ENCODE measurements at places on chromosomes 1 and 21.

DNA sequence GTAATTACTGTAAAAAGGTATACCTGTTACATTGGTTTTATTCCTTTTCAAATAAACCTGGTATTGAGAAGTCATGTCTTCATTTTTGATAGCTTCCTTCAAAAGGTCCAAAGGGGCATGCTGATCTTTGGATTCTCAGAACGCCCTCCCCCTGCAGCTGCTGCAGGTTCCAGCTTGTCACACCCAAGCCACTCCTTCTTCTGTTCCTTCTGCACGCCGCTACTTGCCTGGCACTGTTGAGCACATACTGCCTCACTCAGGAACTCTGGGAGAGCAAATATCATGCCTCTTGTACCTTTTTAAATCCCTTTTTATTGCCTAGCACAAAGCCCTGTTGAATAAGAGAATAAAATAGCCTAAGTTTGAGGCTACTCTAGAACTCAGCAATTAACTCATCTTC lies 136.9 kb downstream of the BARHL2 start:
- DNase-seq: no peak

DNA sequence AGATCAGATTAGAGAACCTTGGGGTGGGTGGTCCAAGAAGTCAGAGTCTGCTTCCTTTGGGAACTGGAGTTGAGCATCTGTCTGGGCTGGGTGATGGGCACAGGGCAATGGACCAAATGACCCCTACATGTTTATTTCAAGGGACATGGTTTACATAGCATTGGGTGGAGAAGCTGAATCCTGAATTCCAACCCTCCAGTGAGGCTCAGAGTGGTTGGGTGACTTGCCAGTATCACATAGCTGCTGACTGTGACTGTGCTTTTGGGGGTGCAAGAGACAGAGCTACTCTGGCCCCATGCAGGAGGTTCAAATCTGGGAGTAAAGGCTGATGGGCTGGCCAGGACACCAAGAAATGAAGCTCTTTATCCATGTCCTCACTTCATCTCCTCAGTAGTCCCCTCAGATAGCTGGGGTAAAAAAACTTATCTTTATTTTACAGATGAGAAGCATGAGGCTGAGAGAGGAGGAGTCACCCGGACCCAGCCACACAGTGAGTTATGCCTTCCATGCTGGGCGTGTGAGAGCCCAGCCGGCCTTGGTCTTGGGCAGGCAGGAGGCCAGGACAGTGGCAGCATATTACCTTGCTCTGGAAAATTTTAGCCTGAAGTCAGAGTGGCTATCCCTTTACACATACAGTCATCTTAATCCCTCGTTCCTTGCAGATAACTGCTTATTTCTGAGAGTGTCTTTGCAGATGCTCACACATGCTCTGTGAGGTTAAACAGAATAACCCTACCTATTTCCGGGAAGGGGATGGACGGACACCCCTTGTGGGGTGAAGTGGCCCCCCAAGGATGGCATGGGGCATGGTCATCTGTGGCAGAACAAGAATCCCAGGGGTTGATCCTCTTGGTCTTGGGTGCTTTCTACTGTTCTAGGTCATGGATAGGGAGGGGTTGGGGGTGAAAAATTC lies 2.8 kb upstream of the SERINC2 start:
- no peak for DNase-seq

GRCh38 chr1:182644886-182645285 lies 39.5 kb downstream of the RGS8 start:
- DNase-seq: no peak

GRCh38 chr1:66731170-66731865 lies 20.9 kb upstream of the DYNLT5 start:
- no peak for DNase-seq

GRCh38 chr1:202577381-202577780 lies 132.9 kb downstream of the SYT2 start:
- no peak for DNase-seq

GRCh38 chr1:53114581-53115400 lies 27.6 kb downstream of the SLC1A7 start:
- DNase-seq: no peak

- DNase-seq: no peak
These were observed 4.1 kb downstream of the WARS2 start for GRCh38 chr1:119136401-119136800.

GRCh38 chr1:179831852-179832699 lies 45.5 kb downstream of the TOR1AIP2 start:
- no peak for DNase-seq

DNA sequence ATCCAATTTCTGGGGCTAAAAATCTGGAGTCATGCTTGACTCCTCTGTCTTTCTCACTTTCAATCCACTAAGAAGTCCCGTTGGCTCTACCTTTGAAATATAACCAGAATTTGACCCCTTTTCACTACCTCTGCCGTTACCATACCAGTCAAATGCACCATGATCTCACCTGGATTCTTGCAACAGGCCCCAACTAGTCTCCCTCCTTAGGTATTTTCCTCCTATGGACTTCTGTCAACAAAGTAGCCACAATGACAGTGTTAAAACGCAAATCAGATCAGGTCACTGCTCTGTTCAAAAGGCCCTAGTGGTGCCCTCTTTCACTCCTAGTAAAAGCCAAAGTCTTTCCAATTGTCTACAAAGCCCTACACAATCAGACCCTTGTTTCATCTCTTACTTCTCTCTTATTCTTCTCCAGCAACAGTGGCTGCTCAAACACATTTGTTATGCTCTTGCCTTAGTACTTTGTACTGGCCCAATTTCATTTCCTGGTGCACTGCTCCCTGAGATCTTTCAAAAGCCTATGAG lies 35.7 kb upstream of the AGL start:
- DNase-seq: no peak

DNA sequence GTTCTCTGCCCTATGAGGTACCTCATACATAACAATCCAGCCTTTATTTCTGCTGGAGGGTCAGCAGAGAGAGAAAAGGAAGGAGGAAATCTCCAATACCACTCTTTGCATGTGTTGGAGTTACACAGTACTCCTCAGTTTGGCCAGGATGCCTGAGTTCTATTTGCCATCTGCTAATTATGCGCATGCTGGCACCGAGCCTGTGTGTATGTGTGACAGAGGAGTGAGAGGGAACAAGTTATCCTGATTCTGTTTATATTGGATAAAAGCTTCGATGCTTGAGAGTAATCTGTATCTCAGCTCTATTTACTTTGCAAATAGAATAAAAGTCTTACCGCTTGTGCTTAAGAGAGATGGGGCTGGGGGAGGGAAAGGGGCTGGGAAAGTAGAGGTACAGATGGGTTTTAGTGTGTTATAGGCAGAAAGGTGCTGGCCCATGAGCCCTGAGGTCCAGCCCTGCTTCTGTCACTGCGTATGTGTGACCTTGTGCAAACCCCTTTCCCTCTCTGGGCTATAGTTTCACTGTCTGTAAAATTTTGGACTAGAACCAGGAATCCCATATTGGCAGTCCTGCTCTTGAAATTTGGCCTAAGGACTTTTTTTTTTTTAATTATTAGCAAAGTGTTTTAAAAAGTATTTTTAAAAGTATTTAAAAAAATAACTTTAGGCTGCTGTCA lies 54.5 kb upstream of the PLXNA2 start:
- no peak for DNase-seq

GRCh38 chr1:98221923-98222322 lies 301.1 kb upstream of the DPYD start:
- DNase-seq: no peak

DNA sequence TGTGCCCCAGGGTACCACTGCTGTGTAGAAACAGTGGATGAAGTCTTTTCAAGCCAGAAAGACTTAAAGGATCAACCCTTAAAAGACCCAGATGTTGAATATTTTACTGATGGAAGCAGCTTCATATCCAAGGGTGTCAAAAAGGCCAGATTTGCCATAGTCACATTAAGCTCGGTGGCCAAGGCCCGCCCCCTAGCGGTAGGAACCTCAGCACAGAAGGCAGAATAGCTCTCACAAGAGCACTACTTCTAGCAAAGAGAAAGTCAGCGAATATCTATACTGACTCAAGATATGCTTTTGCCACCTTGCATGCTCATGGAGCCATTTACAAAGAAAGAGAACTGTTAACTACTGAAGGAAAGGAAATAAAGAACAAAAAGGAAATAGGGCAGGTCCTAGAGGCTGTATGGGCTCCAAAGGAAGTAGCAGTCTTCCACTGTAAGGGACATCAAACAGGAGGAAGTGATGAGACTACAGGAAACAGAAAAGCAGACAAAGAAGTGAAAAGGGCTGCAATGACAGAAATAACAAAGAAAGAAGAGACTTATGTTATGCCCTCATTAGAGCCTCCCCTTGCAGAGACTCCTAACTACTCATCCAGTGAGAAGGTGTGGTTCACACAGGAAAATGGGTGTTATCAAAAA lies 90.5 kb downstream of the LIPI start:
- DNase-seq: no peak

- DNase-seq: no peak
These were observed 3.0 kb downstream of the SWT1 start for GRCh38 chr1:185159966-185160365.
